Stimulated activated naive B cell treated with anti-CD40 and anti-IgM and Interleukin-4, amounts not matched to agents 10 μg/mL and 1 μg/mL and 100 μg/mL, for 72 hours (primary cell): ENCODE measurements at places on chromosomes 12 and 14.

GRCh38 chr14:20818861-20819260, 16.2 kb upstream of the RNASE1 start:
- H3K4me1 ChIP-seq: peaks cover 50% of the 10 kb centered on the region
- DNase-seq: no peak
- no peak overlapping the region for H3K27ac ChIP-seq
- H3K27me3 ChIP-seq: no peaks in the 10 kb centered on the region
- peaks cover 3% of the 10 kb centered on the region for H3K36me3 ChIP-seq

DNA sequence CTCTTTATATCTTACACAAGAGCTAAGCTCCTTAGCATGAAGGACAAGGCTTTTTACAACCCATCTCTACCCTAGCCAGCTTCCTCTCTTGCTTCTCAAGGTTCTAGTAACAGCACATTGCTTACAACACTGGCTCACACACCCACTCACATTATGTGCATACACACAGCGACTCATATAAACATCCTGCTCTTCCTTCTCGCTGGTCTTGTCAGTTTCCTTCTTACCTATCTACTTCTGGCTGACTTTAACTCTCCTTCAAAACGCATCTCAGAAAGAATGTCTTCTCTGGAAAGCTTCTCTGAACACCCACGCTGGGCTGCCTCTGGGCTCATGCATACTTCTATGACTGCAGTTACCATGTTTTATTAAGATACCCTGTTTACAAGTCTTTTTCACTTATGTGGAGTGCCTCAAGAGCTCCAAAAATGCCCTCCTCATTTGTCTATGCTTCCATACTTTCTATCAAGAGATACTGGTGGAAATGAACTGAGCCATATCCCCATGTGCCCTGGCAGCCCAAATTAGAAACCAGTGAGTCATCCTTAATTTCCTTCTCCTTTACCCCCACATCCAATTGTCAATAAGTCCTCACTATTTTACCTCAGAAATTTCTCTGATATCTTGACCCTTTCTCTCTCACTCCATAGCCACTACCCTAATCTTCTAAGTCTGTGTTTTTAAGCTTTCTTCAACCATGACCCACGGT, 126.9 kb upstream of the KRAS start:
- no peaks in the 10 kb centered on the region for H3K27me3 ChIP-seq
- H3K4me1 ChIP-seq: peaks cover 27% of the 10 kb centered on the region
- H3K27ac ChIP-seq: no peak overlapping the region
- no peak for DNase-seq
- no peaks in the 10 kb centered on the region for H3K36me3 ChIP-seq

GRCh38 chr12:2183556-2184541, 131.1 kb downstream of the CACNA1C start:
- no peak overlapping the region for H3K4me3 ChIP-seq
- no peaks in the 10 kb centered on the region for H3K36me3 ChIP-seq
- no peak overlapping the region for H3K27ac ChIP-seq
- no peak for DNase-seq
- peaks cover 5% of the 10 kb centered on the region for H3K27me3 ChIP-seq
- peaks cover 9% of the 10 kb centered on the region for H3K4me1 ChIP-seq

- no peak overlapping the region for H3K27ac ChIP-seq
- no peaks in the 10 kb centered on the region for H3K27me3 ChIP-seq
These were observed 172.9 kb upstream of the PRICKLE1 start for GRCh38 chr12:42762395-42762925.
